Mesendoderm (in vitro differentiated cells): ENCODE measurements at places on chromosomes 13 and 19.
A peak's percentile ranks its signal among the peaks of the same experiment; 100 is the strongest.

GRCh38 chr19:58334691-58335249 is 8.0 kb downstream of the ZSCAN22 start:
- no peak for DNase-seq

DNA sequence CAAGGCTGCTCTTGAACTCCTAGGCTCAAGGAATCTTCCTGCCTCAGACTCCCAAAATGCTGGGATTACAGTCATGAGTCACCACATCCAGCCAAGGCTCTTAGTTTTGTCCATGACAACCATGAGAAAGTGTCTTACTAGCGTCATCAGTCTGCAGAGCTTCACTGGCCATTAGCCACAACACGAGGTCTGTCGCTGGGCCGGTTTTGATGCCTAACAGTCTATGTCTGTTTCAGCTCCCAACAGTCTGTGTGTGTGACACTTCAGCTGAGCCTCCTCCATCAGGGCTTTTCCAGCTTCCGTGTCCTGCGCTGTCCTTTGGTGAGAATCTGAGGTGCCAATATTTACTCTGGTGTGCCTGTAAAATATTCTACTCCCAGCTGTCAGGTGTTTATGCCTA is 47.6 kb downstream of the CEP89 start:
- no peak for DNase-seq

DNA sequence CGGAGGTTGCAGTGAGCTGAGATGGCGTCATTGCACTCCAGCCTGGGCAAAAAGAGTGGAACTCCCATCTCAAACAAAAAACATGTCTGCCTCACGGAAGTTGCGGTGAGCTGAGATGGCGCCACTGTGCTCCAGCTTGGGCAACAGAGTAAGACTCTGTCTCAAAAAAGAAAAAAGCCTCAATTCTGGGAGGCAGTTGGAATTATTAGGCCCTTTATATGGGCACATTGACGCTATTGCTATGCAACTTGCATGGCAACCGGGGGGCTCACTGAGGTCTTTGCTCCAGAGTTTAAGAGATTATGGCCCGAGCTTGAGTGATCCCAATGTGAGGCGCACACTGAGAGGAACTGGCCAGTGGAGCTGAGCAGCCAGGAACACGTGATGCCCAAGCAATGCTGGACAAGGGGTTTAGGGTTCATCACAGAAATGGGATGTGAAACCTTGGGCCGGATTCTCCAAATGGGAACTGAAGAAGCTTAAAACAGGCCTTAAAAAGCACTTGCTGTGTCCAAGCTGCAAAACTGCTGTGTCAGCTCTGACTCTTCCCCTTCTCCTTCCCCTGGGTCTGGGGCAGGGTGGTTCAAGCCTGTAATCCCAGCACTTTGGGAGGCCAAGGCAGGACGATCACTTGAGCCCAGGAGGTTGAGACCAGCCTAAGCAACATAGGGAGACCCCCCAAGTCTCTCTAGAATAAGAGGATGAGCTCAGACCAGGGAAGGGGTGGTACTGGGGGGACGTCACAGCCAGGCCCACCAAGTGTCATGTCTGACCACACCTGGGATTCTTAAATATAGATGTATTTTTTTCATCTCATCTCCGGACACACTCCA is 2.5 kb downstream of the FTL start:
- peak; percentile 70 for DNase-seq

- DNase-seq: peak; percentile 29
Observed at GRCh38 chr13:41311406-41312175, 524 bp downstream of the NAA16 start.

- DNase-seq: no peak
Observed at GRCh38 chr13:112140366-112140765, 73.4 kb downstream of the SOX1 start.

DNA sequence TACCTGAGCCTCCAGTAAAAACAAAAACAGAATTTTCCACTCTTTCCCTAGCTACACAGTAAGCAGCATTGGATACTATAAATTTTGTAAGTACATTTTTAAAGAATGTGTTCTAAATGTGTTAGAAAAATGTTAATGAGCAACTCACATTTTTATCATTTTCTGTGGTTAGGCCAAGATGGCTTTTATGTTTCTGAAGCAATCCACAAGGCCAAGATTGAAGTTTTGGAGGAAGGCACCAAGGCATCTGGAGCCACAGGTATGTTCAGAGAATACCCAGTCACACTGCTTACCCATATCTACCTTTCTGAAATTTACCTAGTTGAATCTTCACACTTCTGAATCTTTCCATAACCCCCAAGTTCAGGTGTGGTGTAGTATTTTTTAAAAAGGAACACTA is 21.6 kb downstream of the SERPINE3 start:
- no peak for DNase-seq

- DNase-seq: no peak
Observed at GRCh38 chr19:39679056-39679790, 23.5 kb downstream of the LGALS16 start.

- DNase-seq: no peak
Observed at GRCh38 chr13:94849254-94849653, 136.9 kb upstream of the SOX21 start.

DNA sequence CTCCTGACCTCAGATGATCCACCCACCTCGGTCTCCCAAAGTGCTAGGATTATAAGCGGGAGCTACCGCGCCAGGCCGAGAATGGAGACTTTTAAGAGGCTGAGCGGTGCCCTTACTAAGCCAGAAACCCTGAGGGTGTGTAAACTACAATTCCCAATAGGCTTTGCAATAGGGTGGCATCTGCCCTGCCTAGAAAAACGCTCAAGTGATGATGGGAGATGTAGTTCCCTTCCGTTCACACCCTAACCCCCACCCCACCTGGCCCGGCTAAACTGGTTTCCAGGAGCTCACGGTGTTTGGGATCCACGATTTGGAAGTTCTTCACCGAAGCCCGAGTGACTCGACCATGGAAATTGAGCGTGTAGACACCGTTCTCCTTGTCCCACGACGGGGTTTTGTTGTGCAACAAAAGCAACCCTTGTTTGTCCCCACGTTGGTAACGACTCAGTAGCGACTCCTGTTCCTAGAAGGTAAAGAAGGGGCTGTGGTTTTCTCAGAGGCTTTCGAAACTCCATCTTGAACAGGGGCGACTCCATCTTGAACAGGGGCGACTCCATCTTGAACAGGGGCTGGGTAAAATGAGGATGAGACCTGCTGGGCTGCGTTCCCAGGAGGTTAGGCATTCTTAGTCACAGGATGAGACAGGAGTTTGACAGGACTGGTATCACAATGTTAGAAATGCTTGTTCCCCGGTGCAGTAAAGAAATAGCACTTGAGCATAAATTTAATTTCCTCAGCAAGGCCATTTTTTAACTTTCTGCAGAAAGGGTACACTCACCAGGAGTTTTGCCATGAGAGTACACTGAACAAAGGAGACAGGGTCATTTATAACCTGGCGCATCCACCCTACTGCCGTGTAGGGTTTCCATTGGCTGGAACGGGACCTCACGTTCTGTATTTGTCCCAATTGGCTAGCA is 9.8 kb downstream of the PPP1R15A start:
- peak; percentile 71 for DNase-seq

DNA sequence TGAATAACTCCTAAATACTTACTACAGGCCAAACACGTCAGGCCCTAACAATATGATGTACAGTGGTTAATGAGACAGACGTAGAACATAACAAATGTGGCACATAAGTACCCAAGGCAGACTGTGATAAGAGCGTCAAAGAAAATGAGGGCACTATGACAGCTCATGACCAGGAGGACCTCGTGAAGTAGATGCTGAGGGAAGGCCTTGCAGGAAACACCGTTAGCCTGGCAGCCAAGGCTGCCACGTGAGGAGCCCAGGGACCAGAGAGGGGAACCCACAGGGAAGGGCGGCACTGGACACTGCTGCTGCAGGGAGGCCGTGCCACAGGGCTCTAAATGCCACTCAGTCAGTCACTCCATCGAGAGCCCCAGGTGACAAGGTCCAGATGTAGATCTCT is 5.7 kb downstream of the TUBGCP3 start:
- DNase-seq: no peak

DNA sequence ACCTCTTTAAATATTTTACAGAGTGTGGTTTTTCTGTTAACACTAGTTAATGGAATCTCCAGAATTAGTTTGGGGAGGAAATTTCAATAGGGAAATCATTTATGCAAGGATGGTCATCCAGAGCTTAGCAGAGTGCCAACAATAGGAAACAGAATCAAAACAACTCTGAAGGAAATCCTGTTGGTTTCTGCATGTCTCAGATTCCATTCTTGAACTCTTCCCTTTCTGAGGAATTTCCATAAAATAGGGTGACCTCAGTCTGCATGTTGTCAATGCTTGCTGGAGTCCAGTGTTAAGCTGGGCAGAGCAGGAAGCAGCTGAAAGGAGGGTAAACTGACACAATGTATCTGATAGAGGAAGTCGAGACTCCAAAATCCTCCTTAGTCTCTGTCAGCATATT is 16.9 kb downstream of the CBY2 start:
- DNase-seq: peak; percentile 67

DNA sequence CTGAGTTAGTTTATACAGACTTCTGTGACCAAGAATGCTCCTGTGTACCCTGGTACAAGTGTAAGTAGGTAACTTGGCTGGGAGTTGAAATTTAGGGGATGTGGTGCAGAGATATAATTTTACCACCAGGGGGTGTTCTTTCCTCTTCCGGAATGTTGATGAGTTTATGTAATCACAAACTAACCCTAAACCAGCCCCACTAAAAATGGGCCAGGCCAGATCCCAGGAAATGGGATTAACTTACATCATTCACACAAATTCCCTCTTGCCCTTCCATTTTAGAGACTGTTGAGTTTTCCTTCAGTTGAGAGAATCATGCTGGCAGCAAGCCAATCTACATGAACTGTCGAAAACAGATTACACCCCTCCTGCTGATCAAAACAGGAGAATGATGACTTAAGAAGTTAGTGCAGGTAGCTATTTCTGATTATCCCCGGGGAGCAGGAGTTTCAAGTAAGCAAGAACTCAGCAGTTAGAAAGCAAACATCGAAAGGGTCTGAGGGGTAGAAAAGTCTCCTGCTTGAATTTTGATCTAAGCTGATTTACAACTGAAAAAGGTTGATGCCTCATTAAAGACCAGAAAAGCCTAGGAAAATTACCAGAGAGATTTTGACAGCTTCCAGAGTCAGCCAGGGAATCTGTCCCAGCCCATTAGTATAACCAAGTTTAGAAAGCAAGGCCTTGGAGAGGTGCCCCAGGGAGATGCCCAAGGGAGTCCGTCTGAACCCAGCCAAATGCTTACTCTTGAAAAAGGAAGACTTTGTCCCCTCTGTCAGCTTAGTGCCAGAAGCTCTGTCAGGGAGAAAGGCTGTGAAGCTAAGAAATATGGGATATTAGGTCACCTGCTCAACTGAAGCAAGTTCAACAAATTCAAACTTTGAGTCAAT is 32.3 kb upstream of the MED4 start:
- peak; percentile 93 for DNase-seq

GRCh38 chr13:102302534-102302933 is 99.3 kb downstream of the FGF14 start:
- no peak for DNase-seq

- DNase-seq: peak; percentile 48
Observed at GRCh38 chr13:35164324-35164932, 222.4 kb downstream of the NBEA start.

DNA sequence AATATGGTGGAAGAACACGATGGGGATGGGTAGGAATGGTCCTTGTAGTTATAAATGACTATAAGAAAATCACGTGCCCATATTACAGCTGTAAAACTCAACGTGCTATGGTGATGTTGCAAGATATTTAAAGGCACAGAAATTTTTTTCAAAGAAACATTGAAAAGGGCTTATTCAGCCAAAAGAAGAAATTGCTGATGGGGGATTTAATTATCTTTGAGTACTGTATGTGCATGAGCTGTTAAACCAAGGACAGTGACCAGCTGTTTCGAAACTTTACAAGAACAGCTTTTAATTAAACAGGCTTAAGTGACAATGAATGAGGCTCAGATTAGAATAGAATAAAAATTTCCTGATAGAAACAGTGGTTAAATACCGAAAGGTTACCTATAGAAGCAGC is 339.0 kb downstream of the HS6ST3 start:
- no peak for DNase-seq

DNA sequence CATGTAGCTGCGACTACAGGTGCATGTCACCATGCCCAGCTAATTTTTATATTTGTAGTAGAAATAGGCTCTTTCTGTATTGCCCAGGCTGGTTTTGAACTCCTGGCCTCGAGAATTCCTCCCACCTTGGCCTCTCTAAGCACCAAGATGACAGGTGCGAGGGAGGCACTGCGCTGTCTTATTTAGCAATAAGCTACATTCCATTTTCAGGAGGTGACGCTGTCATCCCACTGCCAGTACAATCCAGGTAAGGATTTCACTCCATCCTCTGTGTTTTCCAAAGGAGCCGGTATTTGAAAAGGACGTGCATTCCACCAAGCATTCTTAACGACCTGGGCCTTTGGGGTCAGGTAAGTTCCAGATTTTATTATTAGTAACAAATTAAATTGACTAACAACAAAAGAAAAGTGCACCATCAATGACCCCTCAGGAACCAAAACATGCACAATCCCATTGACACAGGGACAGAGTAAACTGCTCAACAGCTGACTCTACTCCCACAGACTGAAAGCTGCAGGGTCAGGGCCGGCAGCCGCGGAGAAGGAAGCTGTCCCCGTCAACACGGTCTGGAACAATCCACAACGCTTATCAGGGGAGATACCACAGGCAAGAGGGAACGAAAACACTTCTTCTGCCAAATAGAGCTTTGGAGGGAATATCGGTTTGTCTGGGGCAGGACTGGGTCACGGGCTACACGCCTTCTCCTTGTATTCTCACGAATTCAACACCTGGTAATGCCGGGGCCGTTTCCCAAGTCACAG is 82.8 kb downstream of the INSR start:
- peak; percentile 62 for DNase-seq

DNA sequence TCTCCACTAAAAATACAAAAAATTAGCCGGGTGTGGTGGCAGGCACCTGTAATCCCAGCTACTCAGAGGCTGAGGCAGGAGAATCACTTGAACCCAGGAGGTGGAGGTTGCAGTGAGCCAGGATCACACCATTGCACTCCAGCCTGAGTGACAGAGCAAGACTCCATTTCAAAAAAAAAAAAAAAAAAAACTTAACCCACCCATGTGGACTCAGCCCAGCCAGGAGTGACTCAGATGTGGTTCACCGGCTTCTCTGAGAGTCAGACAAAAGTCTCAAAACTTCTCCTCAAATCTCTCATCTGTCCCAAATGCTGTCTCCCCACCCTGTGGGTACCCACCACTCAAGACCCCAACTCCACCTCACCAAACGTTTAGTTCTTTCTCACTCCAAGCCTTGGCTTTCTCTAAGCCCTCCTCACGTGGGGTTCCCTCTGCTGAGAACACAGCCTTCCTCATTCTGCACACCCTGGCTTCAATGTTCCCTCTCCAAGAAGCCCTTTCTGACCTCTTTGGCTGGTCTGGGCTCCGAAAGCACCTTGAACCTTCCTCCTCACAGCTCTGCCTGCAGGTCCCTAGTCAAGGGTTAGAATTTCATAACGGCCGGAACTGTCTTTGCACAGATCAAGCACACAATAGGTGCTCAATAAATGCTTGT is 11.1 kb upstream of the RAB3A start:
- DNase-seq: no peak
